ENCODE measurements at places on chromosomes 11 and 22.

DNA sequence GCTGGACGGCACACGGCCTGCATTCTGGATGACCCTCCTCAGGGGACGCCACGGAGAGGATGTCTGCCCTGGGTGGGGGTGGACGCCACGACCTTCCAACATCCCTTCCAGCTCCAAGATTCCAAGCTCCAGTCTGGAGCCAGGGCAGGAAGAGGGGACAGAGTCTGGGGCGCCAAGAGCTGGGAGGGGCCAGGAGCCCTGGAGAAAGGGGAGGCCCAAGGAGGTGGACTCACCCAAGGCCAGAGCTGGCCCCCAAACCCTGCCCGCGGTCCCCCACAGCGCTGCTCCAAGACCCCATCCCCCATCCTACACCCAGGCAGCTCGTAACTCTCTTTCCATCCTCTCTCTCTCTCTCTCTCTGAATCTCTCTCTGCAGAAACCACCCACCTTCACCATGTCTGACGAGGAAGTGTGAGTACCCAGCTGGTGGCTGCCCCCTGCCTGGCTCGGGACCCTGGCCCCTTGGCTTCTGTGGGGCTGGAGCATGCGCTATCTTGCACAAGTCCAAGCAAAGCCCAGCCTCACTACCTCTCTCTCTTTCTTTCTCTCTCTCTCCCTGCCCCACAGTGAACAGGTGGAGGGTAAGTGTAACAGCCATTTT is 3.1 kb downstream of the TNNT3 start:
- no peak for DNase-seq

DNA sequence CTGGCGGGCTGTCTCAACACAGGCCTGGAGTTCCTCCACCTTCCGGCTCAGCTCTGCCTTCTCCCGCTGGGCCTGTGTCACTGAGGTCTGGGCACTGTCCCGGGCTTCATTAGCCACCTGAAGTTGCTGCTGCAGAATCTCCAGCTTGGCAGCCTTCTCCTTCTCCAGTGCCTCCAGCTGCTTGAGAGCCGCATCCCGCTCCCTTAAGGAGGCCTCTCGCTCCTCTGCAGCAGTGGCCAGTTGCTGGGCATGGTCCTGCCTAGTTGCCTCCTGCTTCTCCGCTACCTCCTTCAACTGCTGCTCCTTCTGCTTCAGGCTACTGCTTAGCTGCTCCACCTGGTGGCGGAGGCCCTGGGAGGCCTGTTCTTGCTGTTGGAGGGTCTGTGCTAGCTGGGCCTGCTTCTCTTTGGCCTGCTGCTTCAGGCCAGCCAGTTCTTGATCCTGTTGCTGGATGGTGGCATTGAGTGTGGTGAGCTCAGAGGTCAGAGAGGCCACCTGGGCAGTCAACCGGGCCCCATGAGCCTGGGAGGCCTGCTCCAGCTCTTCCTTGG is 16.9 kb downstream of the IL18BP start:
- DNase-seq: no peak

GRCh38 chr11:1415631-1416030 is 25.9 kb downstream of the BRSK2 start:
- DNase-seq: no peak

DNA sequence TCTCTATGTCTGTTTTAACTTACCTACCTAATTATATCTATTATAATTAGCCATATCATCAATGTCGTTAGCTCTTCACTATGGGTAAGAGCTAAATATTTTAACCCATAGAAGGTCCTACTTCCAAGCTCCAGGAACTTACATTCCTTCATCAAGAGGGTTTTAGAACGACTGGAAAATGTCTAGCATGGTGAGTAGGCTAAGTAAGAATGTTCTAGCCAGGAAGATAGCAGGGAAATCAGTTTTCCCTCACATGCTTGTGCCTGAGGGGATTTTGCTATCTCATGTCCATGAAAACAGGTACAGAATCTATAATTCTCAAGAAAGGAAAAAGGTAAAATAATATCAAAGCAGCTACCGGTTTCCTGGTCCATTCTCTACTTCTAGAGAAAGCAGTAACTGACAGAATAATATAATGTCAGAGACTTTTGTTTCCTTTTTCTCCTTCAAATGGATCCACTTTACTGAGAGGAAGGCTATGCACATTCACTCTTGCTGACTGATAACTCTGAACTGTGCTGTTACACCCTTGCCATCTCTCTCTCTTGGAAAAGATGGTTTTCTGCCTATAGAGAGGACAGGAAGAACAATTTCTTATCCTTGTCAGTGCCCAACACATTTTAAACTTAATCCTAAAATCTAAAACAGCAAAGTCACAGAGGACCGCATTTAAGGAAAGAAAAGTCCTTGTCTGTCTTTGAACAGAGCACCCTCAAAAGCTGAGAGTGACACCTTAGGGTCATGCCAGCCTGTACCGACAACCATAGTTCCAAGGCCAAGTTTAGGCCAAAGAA is 67.0 kb downstream of the MAML2 start:
- DNase-seq: no peak

All from stimulated activated CD4-positive, alpha-beta T cell treated with anti-CD3 and anti-CD28 coated beads, TNF-alpha, amount 100 ng/mL, for 1 hour (primary cell).